Activated T-cell treated with anti-CD3 and anti-CD28 coated beads for 24 hours (primary cell): ENCODE measurements at places on chromosomes 2 and 18.

DNA sequence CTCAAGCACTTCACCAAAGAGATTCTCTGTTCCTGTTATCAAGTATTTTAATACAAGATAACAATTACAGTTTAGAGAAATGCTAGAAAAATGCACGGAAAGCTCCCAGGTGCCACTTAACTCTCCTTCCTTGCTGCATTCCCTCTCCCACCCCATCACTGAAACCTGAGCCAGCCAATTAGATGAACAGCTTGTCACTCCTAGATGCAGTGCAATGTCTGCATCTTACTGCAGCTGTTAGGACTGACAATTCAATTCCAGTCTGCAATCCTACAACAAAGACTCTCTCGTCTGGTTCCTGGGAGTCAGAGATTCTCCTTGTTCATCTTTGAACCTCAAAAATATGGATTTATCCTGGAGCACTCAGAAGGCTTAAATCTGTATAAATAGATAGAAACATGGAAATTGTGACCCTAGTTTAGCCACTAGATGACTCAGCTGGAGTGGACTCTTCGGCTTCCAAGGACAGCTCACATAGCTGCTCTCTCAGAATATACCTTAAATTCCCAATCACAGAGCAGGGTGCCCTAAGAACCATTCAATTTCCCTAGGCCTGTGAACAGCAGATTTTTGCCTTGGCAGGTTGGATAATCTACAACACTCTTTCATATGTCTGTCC lies 311.1 kb downstream of the NRXN1 start:
- no peak for DNase-seq

- no peak for DNase-seq
These were observed 7.3 kb downstream of the IL36G start for GRCh38 chr2:112985090-112985489.

- no peak for DNase-seq
These were observed 124.0 kb downstream of the PKP4 start for GRCh38 chr2:158580760-158581159.

- no peak for DNase-seq
These were observed 31.6 kb downstream of the MARCO start for GRCh38 chr2:118973542-118973951.

- DNase-seq, result no peak
These were observed 413.1 kb downstream of the PARD3B start for GRCh38 chr2:204958371-204958770.

GRCh38 chr18:71020342-71021029 lies 731.6 kb downstream of the SOCS6 start:
- no peak for DNase-seq

- no peak for DNase-seq
These were observed 116.6 kb downstream of the PTPRM start for GRCh38 chr18:7683753-7684152.

DNA sequence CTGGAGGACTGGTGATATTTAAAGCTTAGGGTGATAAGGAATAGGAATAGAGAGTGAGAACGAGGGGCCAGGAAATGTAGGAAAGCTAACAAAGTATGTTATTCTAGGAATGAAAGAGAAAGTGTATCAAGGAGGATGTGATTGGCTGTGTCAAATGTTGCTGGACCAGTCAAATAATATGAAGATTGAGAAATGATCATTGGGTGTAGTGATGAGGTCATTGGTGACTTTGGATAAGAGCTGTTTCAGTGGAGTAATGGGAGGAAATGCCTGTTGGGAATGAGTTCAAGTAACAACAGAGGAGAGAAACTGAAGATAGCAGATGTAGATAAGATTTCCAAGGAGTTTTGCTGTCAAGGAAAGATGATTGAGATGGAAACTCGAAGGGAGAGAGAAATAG lies 74.4 kb downstream of the UBE2E3 start:
- DNase-seq, result no peak

- no peak for DNase-seq
These were observed 35.5 kb upstream of the MGAT5 start for GRCh38 chr2:134218414-134218813.

DNA sequence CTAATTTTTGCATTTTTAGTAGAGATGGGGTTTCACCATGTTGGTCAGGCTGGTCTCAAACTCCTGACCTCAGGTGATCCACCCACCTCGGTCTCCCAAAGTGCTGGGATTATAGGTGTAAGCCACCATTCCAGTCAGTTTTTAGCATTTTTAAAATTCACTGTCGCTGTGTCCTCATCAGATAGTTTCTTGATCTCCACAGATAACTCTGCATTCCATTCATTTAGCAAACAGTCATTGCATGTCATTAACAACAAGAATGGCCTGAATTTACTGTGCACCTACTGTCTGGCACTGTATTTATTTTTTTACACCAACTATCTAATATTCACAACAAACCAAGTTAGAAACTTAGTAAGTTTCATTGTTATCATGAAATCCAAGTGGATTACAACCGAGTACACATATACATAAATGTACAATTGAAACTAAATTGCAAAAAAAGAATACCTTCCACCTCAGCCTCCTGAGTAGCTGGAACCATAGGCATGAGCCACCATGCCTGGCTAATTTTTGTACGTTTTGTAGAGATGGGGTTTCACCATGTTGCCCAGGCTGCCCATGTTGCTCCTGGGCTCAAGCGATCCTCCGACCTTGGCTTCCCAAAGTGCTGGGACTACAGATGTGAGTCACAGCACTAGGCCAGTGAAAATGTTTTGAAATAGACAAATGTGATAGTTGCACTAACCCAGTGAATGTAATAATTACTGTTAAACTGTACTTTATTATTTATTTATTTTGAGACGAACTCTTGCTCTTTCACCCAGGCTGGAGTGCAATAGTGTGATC lies 4.3 kb downstream of the MCEE start:
- DNase-seq, result no peak

DNA sequence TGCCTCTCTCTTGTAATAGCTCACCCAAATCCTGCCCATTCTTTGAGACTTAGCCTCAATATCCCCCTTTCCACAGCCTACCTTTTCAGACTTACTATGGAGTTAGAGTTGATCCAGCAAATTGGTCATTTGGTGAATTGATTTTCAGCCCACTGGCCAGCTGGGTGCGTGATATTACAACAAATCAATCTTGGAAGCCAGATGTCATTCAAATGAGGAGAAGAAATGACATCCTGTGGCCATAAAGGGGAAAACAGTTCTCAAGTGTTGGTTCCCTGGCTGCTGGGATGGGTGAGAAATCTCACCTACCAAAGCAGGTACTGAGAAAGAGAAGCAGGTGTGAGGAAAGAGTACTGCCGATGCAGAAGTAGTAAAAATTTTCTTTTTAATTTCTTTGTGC lies 36.7 kb upstream of the FOXI3 start:
- DNase-seq, result no peak

- no peak for DNase-seq
These were observed 21.4 kb upstream of the PTPRM start for GRCh38 chr18:7545734-7546133.

- no peak for DNase-seq
These were observed 147.4 kb downstream of the SOX11 start for GRCh38 chr2:5839550-5839949.

DNA sequence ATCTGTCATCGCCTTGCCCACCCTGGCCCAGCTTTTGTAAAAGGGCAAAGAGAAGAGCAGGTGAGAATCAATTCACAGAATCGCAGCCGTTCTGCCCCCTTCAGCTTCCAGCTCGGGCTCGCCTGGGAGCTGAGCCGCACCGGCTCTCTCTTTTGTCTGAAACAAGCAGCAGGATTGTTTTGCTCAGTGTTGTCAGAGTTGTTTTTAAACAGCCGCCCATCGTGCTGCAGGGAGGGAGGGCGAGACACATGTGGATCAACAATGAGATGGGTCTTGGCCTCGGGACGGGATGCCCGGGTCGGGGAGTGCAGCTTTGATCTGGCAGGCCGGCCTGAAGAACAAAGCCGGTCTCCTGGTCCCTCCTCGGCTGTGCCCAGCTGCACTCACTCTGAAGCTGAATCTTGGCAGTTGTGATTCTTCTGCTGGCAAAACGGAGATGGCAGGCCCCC lies 39.7 kb upstream of the HDAC4 start:
- DNase-seq, result no peak

DNA sequence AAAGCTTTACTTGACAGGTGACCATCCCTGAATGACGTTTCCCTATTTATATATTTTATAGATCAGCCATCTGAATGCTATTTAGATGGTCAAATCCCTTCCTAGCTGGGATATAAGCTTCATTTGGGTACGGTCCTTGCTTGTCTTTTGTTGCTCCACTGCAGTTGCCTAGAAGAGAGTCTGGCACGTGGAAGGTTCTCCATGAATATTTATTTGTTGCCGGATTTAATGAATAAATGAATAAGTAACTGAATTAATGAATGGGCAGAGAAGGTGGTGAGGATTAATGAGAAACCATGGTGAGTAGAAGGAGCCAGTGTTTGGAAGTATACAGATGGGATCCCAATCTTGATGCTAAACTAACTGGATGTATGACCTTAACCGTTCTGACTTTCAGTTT lies 222.1 kb downstream of the LPIN1 start:
- DNase-seq, result no peak

- no peak for DNase-seq
These were observed 361.2 kb upstream of the SOX11 start for GRCh38 chr2:5330961-5331360.

DNA sequence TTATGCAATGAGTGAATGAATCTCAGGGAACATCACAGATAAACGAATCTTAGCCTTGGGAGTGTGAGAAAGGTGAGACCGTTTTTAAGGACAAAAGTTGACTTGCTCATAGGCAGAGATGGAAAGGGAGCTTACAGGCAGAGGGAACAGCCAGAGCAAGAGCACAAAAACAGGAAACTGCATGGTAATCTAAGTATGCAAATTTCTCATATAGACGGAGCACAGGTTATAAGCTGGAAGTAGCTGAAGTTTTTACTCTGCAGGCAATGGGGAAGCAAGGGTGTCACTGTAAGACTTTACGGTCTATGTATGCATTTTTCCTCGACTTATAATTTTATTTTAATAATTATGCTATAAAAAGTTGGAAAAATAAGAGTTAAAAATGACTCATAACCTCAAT lies 44.8 kb upstream of the STRN start:
- DNase-seq, result no peak

GRCh38 chr18:50558157-50558556 lies 1.7 kb upstream of the MAPK4 start:
- no peak for DNase-seq

GRCh38 chr18:45165176-45165713 lies 450.0 kb upstream of the SLC14A2 start:
- DNase-seq, result no peak

- no peak for DNase-seq
These were observed 43.9 kb upstream of the STPG4 start for GRCh38 chr2:47198985-47199451.

DNA sequence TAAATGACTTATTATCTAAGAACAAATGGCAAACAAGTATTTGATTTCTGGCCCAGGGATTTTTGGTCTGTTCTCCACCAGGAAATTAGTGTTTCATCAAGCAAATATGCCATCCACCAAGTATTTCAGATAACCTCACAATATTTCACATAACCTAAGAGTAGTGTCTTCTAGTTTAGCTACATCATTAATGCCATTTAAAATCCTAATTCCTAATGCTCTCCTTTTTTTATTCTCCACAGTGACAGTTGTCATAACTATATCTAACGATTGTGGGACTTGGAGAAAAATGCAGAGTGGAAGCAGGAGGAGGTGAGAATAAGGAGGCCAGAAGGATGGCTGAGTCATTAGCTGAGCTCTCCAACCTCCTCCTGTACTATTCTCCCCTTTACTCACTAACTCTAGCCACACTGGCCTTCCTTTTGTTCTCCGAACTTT lies 58.5 kb upstream of the CTLA4 start:
- no peak for DNase-seq

DNA sequence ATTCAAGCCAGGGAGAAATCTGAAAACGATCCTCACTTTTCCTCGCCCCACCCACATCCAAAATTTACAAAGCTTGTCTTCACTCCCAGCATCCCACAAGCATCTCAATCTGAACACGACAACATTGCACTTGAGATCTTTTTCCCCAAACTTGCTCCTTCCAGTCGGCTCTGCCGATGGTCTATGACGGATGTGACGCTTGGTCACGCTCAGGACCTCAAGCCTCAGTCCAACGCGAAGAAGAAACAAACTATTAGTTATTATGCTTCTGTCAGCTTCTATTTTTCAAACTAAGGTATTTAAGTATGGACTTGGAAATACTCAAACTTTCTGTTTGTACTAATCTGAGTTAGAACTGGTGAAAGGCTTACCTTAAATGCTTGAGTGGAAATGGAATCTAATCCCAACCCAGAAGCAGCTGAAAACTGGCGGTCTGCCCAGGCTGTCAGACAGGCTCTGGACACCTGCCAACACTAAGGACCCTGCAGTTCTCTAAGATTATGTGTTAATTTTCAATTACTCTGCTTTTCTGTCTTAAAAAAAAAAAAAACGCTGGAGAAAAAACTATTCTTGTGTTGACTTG lies 132.1 kb upstream of the DNMT3A start:
- no peak for DNase-seq

DNA sequence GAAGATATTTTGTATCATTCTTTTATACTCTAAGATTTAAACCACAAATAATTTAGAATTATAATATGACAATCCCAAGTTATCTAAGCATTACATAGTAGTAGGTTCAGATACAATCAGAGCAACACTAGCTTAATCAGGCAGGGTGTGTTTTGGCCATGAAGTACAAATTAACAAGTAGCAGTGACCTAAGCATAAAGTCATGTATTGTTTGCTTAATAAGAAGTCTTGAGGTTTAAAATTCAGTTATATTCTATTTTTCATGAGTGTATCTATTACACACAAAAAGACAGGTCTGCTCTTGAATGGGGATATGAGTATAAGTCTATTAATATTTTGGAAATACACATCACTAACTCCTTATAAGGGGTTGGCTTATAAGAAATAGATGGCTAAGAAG lies 39.9 kb downstream of the DYNAP start:
- DNase-seq, result no peak

GRCh38 chr2:13533524-13533922 lies 816.8 kb downstream of the TRIB2 start:
- no peak for DNase-seq

GRCh38 chr18:13265911-13266217 lies 47.3 kb downstream of the LDLRAD4 start:
- DNase-seq, result no peak

- no peak for DNase-seq
These were observed 528.0 kb downstream of the CPS1 start for GRCh38 chr2:211084352-211084751.

DNA sequence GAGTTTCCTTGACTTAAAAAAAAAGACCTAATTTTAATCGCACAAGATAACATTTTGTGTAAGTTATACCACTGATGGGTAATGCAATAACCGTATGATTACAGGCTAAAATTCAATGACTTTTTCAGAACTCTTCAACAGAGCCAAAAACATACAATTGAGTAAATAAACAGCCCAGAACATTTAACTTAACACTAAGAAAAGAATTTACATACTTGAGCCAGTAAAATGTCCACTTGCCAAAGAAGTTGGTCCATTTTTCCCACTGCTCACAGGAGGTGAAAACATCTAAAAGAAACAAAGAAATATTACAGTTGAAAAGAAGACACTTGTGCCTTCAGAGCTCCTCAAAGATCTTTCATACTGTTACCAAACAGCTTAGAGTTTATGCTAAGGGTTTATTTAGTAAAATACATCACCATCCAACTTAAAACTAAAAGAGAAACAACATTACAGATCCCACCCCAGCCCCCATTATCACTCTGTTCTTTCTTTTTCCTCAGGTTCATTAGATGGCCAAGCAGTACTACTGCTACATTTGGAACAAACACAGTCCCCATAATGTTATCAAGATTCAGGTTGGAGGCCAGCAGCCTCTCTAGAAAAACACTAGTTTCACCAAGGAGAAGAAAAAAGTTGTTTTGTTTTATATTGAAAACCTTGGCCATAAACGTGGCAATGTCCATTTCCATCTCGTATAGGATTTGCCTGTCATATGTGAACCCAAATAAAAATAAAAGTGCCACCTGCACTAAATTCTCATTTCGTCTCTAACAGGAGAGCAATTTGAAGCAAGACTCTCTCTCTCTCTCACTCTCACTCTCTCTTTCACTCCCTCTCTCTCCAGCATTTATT lies 2.7 kb downstream of the TCF4 start:
- no peak for DNase-seq
